ENCODE measurements at places on chromosomes 12 and 14. TPM values are rescaled to one million over a fixed set of nuclear protein-coding genes. Genes with fewer than 3 reads are reported as not detected.

The SLCO1B1 gene
- not detected for total RNA-seq

The PRH2 gene
- not detected for total RNA-seq

The OTX2 gene
- not detected for total RNA-seq

The IKZF4 gene
- 5.5 TPM for total RNA-seq

The ADCY6 gene
- total RNA-seq, result 0.20 TPM

The ZC2HC1C gene
- not detected for total RNA-seq

The KRT75 gene
- not detected for total RNA-seq

The RAD51AP1 gene
- 5.4 TPM for total RNA-seq

The CLEC6A gene
- not detected for total RNA-seq

The PTHLH gene
- total RNA-seq, result not detected

The SMAGP gene
- 26.2 TPM for total RNA-seq

The SLC6A13 gene
- not detected for total RNA-seq

The RXYLT1 gene
- 7.0 TPM for total RNA-seq

The NKX2-1 gene
- not detected for total RNA-seq

The KCNC2 gene
- not detected for total RNA-seq

The RD3L gene
- total RNA-seq, result not detected

The CYP27B1 gene
- 1.6 TPM for total RNA-seq

The TAMALIN gene
- total RNA-seq, result 403 TPM

The NPAS3 gene
- not detected for total RNA-seq

DNA sequence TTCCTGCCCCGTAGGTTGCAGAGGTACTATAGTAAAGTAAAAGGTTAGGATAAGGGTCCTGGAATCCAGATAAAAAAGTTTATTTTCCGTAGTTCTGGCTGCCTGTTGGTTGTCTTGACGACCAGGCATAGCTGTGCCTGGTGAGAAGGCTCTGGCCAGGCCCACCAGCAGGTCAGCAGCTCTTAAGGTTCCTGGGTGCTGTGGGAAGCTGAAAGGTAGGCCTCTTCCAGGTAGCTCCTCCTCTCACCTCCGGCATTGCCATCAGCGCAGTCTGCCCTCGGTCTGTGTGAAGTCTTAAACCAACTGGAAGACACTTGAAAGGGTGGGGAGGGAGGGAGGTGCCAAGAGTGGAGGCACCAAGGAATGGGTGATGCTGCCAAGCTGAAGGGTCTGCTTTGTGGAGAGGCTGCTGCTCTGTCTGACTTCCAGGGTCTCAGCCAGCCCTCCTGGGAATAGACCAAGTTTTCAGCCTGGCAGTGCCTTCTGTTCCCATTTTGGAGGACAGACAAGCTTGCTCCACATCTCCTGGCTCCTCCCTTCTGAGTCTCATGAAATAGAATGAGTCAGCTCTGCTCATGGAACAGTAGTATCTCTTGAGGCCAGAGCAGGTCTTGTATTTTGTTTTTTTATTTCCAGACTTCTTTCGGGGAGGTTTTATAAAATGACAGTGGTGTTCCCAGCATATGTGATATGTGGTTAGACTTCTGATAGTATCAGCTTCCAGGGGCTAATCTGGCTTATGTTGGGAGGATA lies 5.2 kb upstream of the ACADS start:
- DNase-seq, result no peak

GRCh38 chr12:117226505-117226904 lies 36.2 kb upstream of the FBXO21 start:
- no peak for DNase-seq

- DNase-seq, result no peak
Observed at GRCh38 chr12:95699579-95699978, 91.0 kb downstream of the NTN4 start.

DNA sequence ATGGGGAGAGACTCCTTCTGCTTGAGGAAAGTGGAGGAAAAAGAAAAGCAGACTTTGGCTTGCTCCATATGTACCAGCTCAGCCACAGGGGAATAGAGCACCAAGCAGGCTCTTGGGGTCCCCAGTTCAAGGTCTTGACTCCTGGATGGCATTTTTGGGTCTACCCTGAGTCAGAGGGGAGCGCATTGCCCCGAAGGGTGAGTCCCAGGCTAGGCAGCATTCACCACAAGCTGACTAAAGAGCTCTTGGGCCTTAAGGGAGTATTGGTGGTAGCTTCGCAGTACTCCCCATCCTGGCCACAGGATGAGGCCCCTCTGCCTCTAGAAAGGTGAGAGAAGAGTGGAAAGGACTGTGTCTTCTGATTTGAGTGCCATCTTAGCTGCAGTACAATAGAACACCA lies 19.8 kb upstream of the UNC79 start:
- no peak for DNase-seq

DNA sequence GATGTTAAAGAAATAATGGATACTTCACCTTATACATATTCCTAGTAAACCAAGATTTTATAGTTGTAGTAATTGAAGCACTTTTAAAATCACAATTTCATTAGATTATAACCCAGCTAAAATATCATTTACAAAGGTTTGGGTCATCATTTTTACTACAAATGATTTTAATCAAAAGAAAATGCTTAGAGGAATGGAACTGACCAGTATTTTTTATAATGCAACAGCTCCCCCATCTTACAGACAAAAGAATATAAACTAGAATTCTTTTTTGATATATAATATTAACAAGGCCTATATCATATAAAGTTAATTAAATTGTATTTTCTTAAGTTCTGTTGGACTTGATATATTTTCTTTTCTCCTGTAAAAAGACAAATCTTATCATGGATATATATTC lies 20.4 kb upstream of the LRFN5 start:
- DNase-seq, result no peak

DNA sequence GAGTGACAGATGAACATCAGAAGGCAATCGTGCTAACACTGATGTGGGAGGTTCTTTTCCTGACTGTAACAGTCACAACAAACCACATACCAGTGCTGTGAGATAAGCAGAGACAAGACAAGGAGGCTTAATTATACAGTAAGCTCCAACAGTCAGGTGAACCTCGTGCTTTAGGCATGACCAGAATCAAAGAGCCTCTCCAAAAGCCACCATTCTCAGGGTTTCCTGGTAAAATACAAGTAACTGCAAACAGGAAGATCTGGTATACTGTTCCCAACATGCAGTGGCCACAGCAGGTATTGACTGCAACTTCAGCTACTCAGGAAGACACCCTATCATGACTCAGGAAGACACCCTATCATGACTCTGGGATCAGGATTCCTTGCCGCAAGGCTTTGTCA lies 47.3 kb upstream of the GTF2A1 start:
- DNase-seq, result no peak

GRCh38 chr14:31387091-31387490 lies 33.3 kb downstream of the HEATR5A start:
- DNase-seq, result no peak

DNA sequence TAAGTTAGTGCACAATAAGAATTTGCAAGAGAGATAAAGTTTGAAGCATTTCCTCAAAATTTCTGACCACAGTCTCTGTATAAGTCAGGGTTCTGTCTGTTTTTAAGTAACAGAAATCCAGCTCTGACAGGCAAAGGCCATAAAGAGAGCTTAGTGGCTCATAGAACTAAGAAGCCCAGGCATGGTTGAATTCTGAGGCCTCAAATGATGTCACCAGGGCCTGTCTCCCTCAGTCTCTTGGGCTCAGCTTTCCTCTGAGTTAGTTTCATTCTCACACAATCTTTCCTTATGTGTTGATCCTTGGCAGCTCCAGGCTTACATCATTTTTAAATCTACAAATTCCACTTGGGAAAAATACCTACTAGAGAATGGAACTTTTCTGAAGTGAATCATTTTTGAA lies 173.4 kb upstream of the ATP2B1 start:
- DNase-seq, result no peak

DNA sequence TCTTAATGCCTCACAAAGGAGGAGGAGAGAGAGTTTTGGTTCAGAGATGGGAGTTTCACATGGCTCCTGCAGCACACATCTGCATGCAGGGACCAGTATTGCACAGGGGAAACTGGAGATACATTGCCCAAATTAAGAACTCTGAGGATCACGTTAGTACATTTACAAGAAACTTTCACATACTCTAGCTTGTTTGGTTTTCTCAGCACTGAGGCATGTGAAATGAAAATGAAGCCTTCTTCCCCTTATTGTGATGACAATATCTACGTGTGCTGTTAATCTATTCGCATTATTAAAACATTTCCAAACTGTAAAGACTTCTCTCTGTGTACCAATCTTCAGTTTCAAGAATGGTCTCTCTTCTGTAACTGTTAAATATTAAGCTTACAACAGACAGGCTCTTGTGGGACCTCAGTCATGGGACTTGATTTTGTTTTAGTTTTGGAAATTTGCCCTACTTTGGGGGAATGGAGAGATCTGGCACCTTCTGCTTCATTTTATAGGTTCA lies 124.7 kb downstream of the DAAM1 start:
- DNase-seq, result no peak

DNA sequence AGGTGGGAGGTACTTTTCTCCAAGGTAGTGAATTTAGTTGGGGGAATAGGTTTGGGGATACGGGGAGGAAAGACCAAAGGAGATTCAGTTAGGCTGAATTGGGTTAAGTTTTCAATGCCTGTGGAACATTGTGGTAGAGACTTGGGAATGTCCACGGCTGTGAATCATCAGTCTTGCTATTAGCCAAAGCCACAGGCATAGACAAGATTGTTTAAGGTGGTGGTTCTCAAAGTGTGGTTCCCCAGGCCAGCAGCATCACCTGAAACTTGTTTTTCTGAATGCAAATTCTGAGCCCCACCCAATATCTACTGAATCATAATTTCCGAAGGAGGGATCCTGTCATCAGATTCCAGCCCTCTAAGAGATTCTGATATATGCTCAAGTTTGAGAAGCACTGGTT lies 316.2 kb downstream of the EGLN3 start:
- no peak for DNase-seq

DNA sequence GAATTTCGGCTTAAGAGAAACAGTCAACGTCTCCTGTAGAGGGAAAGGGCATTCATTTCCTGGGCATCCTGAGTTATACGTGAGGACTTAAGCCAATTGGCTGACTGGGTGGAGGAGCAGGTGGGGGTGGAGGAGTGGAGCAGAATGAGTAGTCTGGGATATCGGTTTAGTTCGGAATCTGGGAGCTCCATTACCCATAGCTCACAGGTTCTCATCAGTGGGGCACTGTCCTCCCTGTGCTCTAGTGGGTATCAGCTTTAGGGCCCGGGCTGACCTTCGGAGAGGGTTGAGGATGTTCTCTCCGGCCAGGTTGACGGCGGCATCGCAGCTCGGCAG lies 704 bp downstream of the SDR39U1 start:
- DNase-seq, result no peak

- no peak for DNase-seq
Observed at GRCh38 chr12:22285846-22286245, 48.7 kb downstream of the ST8SIA1 start.

DNA sequence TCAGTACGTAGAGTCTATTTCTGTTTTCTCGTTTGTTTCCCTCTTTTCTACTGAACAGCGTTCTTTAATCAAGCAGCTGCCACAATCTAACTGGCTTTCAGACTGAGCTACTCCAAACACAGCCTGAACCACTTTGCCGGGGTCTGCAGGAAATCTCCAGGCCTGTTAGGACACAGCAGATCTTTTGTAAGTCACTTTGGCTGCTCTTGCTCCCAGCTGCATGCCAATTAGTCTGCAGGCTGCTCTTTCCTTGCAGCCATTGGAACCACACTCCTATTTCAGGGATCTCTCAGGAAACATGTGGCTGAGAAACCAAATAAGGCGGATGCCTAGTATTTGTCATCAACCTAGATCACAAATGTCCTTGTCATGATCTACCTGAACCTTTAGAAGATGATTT lies 73.6 kb downstream of the TMTC1 start:
- no peak for DNase-seq

DNA sequence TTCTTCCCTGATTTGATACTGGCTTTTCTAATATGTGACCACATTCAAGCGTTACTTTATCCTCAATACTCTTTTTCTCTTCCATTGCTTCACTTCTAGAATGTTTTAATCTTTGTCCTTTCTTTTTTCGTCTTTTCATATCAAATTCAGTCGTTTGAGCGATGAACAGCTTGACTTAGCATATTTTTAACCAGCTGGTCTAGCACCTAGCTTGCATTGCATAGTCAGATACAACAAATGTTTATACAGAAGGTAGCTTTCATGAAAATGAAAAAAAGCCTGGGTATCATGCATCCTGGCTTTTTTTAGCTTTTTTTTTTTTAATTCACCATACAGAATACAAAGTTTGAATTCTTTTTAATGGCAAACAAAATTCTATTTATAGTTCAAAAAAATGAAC lies 1.2 kb downstream of the SOX5 start:
- DNase-seq, result no peak

GRCh38 chr14:53701108-53701875 lies 255.3 kb downstream of the BMP4 start:
- no peak for DNase-seq

DNA sequence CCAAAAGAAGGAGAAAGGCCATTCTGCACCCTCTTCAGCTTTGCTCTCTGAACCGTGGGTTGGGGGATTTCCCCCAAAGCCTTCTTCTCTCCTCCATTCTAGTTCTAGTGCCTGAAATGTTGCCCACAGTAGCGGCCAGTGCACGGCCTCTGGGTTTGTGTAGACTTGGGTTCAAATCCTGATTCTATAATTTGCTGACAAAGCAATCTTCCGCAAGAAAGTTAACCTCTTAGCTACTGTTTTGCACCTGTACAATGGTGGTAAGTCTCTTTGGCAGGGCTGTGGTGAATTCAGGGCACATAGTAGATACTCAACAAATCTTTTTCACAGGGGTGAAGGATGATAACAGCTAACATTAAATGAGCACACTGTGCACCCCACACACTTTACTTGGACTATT lies 5.8 kb upstream of the CACNA1C start:
- DNase-seq, result no peak

GRCh38 chr12:41621291-41621690 lies 433.2 kb downstream of the PDZRN4 start:
- DNase-seq, result no peak

DNA sequence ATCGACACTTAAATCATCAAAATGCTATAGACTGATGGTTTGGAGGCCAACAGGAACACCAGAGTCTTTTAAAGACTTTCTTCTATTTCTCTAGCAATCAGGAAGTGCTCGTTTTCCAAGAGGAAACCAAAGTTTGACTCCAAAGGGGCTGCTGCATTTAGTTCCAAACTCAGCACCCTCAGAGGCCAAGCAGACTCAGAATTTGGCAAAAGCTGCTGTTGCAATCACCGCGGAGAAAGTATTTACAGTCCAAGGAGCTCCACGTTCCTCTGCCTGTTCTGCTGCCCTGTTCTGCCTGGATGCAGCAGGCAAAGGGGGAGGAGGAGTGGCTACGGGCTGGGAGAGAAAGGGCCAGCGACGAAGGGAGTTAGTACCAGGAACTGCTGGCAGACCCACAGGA lies 325.1 kb downstream of the BCL11B start:
- DNase-seq, result no peak
